Right lung (tissue), 10 donors: ENCODE measurements at places on chromosomes 2 and 18. TPM values are rescaled to one million over a fixed set of nuclear protein-coding genes. Genes with fewer than 3 reads are reported as not detected.
A peak's percentile ranks its signal among the peaks of the same experiment; 100 is the strongest.

The GLB1L gene
- 17.4 TPM for polyA plus RNA-seq

The DAPL1 gene
- polyA plus RNA-seq, result 0.45 TPM

DNA sequence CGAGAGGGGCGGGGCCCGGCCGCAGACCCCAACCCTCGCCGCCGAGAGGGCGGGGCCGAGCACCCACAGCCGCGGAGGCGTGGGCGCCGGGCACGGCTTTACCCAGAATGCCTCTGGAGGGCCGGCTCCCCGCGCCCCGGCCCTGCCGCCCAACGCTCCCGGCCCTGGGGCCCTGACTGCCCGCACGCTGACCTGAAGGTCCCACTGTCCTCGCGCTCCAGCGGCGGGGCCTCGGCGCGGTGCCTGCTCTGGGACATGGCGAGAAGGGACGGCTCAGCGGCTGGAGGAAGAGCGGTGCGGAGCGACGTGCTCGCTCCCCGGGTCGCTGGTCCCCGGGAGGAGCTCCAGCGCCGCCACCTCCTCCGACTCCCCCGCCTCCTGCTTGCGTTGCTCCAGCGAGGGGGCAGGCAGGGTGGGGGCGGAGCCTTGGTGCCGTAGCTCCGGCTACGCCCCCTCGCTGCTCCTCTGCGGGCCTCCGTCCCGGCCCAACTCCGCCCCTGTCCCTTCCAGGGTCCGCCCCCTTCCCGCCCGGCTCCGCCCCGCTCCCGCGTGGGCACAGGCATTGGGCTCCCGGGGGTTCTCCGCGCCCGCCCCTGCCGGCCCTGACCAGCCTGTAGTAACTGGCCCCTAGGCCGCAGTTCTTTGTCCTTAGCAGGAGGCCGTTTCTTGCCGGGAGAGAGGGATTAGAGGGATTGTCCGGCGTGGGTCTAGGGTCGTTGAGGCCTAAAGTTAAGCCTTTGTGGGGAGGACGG is at the start of the genes PJVK and PRKRA:
Gene PJVK (plus strand): TSS at position 605 of the 752 bp plus-strand sequence. CDS start 2,032 bp downstream, outside the sequence.
Gene PRKRA (minus strand): TSS at position 402 of the 752 bp plus-strand sequence. CDS start 145 bp downstream, at position 257.
- peak; percentile 99 for DNase-seq

The CYP27A1 gene
- 30.3 TPM for polyA plus RNA-seq

GRCh38 chr2:63488118-63488713 is 100.1 kb downstream of the WDPCP start:
- peak; percentile 28 for DNase-seq

GRCh38 chr2:7745369-7745768 is 828.2 kb downstream of the RNF144A start:
- no peak for DNase-seq

- no peak for DNase-seq
These were observed 318.7 kb upstream of the ATP5MC3 start for GRCh38 chr2:175500255-175500654.

DNA sequence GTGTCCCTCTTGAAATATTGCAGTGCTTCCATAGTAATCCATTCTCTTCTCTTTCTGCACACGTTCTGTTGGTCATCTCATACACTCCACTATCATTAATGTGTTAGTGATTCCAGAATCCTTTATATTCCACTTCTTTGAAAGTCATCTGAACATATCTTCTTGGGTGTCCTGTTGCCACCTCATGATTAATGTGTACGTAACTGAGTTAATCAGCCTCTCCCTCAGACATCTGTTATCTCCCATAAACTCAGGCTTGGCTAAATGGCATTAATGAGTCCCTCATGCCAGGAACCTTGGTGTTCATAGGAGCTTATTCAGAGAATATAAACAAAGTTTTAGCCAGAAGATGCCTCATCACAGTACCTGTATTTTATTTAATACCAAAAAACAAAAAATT is 126.4 kb downstream of the NCOA1 start:
- DNase-seq, result no peak

DNA sequence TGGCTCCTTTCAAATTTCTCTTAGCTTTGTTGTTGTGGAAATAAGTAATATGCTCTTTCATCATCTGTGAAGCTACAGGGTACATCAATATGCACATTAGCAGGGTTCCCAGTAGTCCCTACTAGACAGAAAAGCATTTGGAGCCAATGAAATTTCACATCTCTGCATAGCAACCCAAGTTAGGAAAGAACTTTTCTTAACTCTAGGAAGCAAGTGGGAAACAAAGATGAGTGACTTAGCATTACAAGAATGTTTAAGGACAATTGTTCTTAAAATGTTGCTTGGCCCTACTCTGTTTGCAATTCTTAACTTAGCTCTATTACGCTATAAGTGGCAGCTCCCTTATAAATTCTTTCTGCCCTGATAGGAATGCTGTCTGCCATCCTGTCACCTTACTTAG is 39.6 kb downstream of the ZEB2 start:
- DNase-seq, result no peak
